ENCODE measurements at places on chromosomes 13 and 19.

GRCh38 chr19:18274219-18274780 lies at the start of gene IQCN:
IQCN (minus strand) TSS chr19:18274452; CDS start chr19:18269478, 4,974 bp downstream.
- DNase-seq: no peak

DNA sequence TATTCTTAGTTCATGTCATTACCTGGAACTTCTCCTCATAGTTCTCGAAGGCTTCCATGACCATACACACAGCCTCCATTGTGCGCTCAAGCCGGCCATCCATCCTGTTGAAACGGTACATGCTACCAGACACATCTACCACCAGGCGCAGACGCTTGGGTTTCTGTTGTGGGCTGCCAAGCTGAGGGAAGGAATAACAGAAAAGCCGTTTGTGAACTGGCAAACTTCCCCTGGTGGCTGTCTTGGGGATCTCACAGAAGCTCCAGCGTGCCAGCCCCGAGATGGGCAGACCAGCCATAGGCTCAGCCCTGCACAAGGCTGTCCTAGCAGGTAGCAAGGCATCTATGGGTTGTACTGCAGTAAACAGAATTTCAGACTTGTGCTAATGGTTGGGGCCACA lies 130.1 kb downstream of the RGCC start:
- DNase-seq: peak; percentile 31

DNA sequence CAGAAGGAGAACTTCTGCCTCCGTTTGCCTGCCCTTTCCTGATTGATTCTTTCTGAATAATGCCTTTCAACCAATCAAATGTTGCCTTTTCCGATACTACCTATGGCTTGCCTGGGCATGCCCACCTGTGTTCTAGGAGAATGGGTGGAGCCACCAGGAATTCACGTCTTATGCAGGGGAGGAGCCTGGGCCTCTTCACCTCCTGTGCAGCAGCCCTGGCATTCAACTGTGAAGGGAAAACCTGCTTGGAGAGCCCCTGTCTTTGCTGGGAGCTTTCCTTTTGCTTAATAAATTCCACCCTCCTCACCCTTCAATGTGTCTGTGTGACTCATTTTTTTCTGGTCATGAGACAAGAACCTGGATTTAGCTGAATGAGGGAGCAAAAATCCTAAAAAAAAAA lies 730.7 kb downstream of the UQCRFS1 start:
- DNase-seq: no peak

GRCh38 chr19:17292301-17293074 lies 10.7 kb downstream of the ABHD8 start:
- peak; percentile 82 for DNase-seq

DNA sequence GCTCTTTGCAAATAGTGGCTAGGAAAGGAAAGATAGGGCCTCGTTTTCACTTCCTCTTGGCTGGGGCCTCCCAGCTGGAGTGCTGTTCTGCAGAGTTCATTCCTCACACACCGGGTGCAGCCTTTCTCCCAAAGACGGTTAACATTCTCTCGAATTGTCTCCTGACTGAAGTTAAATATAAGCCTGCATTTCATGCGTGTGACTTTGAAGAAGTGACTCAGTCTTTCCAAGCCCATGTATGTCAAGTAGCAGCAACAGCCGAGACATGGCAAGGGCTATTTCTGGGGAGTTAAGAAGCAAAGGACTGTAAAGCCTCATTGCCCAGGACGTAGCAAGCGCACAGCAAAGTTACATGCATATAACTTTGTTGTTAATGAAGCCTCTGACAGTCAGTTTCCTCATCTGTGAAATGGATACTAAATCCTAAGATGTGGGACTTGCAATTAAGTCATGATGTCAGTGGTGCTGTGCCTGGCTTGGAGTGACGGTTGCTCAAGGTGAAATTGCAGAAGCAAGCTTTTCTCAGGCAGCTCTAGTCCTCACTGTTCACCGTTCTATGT lies 502.4 kb downstream of the MYO16 start:
- no peak for DNase-seq

- DNase-seq: no peak
Observed at GRCh38 chr13:22403144-22403543, 732.3 kb downstream of the FGF9 start.

DNA sequence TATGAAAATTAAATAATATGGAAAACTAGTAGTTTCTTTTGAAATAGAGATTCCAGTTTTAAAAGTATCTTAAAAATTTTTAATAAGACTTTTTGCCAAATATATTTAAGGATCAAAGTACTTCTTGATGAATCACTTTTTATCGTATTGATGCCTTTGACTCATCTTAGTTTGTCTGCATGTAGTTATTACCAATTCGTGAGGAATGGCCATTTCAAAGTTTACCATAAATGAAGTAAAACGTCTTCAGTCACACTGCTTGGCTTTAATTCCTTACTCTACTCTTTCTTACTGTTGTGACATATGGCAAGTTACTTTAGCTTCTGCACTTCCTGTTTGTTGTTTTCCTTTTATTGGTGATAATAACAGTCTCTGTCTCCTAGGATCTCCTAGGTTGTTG lies 38.3 kb downstream of the NDFIP2 start:
- DNase-seq: no peak

GRCh38 chr19:49398931-49399330 lies 10.9 kb downstream of the KASH5 start:
- no peak for DNase-seq

GRCh38 chr19:45895519-45895972 lies 6.9 kb downstream of the MYPOP start:
- no peak for DNase-seq

DNA sequence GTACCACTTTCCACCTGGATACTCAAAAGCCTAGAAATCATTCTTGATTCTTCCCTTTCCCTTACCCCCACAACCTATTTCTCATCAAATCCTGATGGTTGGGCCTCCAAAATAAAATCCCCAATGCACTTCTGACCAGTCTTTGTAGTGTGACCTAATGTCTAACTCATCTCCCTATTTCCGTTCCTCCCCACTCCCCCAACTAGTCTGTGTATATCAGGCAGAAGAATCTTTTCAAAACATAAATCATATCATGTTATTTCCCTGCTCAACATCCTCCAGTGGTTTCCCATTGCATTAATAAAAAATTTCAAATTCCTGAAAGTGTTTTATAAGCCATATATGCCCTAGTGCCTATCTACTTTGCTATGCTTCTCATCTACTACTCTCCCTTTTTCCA lies 17.7 kb downstream of the CCDC122 start:
- no peak for DNase-seq

DNA sequence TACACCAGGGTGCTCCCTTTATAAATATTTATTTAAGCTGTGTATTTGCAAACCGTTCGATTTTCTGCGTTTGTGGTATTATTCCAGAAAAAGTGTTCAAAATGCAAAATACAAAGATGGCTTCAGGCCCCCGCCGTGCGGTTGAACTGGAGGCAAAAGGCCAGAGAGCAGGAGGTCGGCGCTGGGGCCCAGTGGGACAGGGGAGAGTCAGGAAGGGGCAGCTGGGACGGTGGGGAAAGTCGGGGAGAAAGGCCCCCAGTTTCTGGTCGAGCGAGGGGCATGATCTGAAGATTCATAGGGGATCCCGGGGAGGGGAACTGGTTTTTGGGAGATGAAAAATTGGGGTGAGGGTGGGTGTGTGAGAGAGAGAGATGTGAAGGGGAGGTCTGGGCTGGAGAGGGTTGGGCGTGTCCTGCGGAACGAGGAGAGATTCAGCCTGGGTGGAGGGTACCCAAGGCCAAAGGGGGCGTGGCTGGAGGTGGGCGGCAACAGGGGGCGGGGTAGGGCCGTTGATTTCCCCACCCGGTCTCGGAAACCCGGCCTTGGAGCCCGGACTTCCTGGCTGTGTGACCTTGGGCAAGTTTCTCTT lies 678 bp downstream of the ISOC2 start:
- peak; percentile 83 for DNase-seq

DNA sequence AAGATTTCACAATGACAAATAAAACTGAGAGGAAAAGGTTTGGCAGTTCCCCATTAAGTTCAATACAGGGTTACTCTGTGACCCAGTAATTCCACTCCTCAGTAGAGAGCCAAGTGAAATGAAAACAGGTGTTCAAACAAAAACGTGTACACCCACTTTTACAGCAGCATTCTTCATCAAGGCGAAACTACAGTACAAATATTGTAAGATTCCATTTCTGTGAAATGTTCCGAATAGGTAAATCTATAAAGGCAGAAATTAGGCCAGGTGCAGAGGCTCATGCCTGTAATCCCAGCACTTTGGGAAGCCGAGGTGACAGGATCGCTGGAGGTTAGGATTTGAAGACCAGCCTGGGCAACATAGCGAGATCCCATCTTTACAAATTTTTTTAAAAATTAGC lies 8.9 kb upstream of the GDF15 start:
- no peak for DNase-seq

GRCh38 chr19:13972368-13973155 lies 20.3 kb downstream of the DCAF15 start:
- no peak for DNase-seq

DNA sequence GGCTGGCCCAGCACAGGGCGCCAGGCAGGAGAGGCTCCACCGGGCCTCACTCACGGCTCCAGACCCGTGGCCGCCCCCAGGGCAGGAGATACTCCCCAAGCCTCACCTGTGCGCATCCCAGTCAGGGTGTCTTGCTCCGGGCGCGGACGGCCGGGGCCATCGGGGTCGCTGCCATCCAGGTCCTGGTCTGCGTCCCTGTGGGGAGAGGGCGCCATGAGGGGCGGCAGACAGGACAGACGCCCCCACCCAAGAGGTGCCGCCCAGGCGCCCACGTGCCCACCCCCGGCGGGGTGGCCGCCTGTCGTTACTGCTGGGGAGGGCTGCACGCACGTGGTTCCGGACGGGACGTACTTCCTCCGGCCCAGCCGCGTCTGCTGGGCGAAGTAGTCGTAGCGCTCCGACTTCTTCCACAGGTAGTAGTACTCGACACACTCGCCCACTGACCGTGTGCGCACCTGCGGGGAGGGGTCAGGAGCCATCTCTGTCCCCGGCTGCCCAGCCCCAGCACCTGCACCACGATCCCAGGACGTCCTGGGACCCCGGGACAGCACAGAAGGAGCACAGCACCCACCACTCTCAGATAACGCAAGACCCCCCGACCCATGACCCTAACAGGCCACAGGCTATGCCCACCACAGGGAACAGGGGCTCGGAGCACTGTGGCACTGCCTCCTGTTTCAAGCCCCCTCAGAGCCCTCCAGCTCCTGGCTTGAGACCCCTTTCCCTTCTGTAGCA lies 17.4 kb upstream of the PLPP2 start:
- DNase-seq: peak; percentile 38

All from D341Med (cell line).